Calu3 (cell line): ENCODE measurements at places on chromosomes 1 and 21.
A peak's percentile ranks its signal among the peaks of the same experiment; 100 is the strongest.

DNA sequence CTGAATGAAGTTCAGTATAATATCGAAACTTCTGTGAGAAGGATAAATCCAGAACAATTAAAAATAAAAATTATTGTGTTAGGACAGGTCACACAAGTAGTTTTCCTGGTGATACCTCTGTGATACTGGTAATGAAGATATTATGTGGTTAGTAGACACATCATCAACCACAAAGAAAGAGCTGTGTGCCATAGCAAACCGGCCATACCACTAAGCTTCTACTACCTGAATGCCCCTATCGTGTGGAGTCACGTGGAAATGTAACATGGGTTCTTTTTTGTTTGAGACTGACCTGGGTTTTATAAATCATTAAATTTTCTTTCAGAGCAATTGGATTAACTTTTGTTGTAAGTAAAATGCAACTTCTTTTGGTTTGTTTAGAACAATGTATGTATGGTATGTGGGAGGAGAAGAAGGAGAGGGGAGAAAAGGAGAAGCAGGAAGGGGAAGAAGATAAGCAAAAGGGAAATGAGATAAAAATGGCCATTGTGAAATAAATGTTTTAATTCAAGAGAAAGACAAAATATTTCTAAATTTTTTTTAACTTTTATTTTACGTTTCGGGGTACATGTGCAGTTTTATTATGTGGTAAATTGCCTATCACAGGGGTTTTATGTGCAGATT lies 58.2 kb upstream of the LRRC8B start:
- no peak for DNase-seq

DNA sequence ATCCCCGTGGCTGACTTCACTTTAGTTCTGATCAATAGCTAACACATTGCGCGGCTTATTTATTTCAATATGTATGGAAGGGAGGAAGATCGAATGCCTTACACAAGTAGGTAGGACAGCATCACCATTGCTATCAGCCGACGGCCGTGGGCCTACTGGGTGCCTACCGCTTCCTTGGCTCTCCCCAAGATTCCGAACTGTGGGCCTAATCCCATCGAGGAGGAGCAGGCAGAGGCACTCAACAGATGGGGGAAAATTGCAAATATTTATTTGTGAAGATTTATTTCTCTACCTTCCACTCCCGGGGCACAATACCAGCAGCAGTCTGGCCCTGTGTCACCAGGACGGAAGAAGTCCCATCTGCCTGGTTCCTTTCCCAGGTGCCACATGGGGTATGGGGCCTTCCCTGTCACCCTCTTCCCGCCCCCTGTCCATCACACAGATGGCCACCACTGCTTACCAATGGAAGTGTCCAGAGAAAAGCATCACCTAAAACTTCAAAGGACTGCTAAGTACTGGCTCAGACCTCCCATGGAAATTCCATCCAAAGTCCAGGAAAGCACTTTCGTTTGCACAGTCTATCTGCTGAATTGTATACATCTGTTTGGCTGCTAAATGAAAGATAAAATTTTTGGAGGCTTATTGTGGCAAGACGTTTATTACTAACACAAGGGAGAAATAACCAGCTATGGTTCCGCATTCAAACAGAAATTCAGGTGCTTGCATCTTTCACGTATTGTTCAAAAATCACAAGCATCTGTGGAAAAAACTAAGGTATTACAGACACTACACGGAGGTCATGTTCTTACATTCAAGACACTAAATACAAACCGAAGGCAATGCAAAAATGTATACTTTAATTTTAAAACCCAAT lies 11.8 kb downstream of the AGT start:
- no peak for DNase-seq

GRCh38 chr1:97046765-97047420 lies 325.3 kb downstream of the PTBP2 start:
- DNase-seq: no peak

- DNase-seq: peak; percentile 62
Observed at GRCh38 chr1:174982971-174983689, 16.6 kb upstream of the CACYBP start.

- no peak for DNase-seq
Observed at GRCh38 chr1:164756741-164757140, 197.8 kb downstream of the PBX1 start.

GRCh38 chr1:201224666-201225370 lies 34.2 kb downstream of the IGFN1 start:
- DNase-seq: no peak

DNA sequence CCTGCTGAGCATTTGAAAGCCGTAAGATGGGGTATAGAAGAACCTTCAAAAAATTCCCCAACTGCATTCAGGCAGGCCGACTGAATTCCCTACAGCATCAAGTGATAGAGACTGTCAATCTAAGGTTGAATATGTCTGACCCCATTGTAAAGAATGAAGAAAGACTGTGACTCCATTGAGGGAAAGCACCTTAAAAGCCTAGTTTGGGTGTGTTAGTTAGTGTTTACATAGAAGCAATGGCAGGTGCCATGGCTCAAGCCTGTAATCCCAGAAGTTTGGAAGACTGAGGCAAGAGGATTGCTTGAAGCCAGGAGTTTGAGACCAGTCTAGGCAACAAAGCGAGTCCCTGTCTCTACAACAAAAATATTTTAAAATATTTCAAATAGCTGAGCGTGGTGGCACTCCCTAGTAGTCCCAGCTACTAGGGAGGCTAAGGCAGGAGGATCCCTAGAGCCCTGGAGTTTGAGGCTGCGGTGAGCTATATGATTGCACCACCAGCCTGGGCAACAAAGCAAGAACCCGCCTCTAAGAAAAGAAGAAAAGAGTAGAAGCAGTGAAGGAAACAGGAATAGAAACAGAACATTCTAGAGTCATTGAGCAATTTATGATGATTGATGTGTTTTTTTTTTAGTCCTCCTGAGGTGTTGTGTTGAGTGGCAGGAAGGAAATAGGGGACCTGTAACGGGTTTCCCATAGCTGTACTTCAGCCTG lies 15.4 kb downstream of the POLR3GL start:
- no peak for DNase-seq

- DNase-seq: no peak
Observed at GRCh38 chr1:68339505-68339904, 107.2 kb upstream of the WLS start.

DNA sequence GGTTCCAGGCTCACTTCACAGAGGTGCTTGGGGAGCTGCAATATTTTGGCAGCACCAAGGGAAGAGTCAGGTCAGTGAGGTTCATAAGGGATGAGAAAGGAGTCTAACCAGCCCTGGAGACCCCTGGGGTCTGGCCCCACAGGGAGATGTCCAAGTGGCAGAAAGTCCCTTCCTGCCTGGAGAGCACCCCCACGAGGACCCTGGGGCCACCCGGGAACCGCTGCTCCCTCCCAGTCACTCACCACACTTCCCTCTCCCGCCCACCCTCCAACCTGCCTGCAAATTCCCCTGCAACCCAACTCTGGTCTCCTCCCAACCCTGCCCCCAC lies 6.5 kb upstream of the ITGB2 start:
- DNase-seq: no peak

DNA sequence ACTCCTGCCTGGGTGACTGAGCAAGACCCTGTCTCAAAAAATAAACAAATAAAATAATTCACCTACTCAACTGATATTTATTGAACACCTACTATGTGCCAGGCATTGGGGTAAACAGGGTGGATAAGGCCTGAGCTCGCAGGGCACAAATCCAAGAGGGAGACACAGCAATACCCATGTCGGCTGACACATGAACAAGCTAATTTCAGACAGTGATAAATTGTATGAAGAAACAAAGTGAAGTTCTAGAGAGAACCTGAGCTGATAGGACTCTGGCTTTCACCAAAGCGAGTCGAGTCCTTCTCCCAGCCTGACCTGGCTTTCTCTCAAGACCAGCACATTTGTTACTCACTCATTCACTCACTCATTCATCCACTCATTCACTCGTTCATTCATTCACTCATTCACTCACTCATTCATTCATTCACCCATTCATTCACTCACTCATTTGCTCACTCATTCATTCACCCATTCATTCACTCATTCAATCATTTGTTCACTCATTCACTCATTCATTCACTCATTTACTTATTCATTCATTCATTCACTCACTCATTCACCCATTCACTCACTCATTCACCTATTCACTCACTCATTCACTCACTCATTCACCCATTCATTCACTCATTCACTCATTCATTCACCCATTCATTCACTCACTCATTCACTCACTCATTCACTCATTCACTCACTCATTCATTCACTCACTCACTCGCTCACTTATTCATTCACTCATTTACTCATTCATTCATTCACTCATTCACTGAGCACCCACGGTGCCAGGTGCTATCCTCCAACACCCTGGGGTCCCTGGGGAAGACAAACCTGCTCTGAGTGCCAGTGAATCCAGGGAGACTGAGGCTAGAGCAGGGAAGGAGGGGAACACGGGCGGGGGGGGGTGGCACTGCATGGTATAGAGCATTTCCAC lies 37.4 kb upstream of the CASZ1 start:
- DNase-seq: no peak

DNA sequence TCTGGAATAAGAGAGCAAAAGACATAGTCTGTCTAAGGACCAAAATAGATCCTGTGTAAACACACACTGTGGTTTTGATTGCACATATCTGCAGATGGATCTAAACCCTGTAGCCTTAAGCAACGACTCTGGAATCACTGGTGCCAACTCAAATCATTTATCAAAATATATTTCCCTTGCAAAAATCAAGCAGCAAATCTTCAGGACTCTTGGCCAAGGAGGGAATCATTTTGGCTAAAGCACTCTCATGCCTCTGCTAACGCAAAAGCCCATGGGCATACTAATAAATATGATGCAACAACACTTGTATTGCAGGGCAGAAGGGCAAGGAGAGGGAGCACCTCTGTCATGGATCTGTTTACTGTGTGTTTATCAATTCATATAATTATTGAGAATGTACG lies 155.4 kb upstream of the DUSP10 start:
- no peak for DNase-seq

GRCh38 chr1:94772230-94772641 lies 47.9 kb upstream of the SLC44A3 start:
- DNase-seq: peak; percentile 75
